ENCODE measurements at places on chromosomes 5 and 9.

DNA sequence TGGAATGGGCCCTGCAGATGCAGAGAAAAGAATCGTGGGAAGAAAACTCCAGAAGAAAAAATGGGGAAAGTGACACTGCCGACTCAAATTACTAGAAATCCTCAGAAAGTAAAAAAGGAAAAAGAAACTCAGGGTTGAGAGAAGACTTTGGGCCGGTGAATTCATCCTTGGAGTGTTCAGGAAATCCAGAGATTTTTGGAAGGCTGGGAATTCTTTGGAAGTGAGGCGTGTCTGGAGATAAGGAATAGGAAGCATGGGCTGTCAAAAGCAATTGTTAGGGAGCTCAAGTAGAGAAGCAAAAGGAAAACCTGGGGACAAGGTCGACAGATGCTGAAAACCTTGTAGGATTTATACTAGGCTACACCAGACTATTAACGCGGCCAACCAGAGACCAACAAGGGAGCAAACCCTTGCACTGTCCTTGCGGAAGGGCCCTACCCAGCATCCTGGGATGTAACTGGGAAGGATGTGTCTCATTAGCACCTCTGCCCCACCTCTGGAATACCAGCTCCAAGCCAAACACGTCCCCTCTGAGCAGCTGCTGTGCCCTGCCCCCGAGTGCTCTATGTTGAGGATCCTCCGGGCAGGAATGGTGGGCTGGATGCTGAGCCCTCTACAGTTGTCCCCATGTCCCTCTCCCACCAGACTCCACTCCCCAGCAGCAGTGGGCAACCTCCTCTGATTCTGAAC is 11.6 kb downstream of the DAB2IP start:
- DNase-seq = no peak

GRCh38 chr5:108278285-108279240 is 103.3 kb downstream of the FBXL17 start:
- DNase-seq = no peak

GRCh38 chr5:145847499-145848497 is 12.7 kb upstream of the PRELID2 start:
- DNase-seq = no peak

GRCh38 chr5:119860463-119860862 is 231.1 kb downstream of the FAM170A start:
- DNase-seq = no peak

DNA sequence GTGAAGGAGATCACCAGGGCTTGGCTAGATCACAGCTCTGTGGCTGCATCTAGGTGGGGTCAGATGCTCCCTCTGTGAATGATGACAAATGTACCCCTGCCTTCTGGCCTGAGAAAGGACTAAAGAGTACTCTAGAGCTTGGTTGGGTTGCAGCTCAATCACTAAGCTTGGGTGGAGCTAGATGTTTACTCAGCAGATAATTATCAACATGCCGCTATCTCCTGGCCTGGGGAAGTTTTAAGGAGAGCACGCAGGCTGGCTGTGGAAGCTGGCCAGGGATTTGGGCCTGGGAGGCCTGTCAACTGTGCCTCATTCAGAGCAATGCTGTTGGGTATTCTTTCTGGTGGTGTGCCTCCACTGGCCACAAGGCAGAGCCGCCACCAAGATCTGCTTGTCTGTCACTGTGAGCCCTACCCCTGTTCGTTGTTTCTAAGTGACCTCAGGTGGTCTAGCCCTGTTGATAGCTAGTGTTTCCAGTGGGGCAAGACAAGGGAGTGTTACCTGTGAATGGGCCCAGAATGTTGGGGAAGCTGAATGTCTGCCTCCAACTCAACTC is 181.7 kb downstream of the ADGRV1 start:
- no peak for DNase-seq

- DNase-seq = no peak
These were observed 485.2 kb upstream of the CDH9 start for GRCh38 chr5:27523629-27524028.

- DNase-seq = no peak
These were observed 20.8 kb downstream of the STKLD1 start for GRCh38 chr9:133396952-133397351.

DNA sequence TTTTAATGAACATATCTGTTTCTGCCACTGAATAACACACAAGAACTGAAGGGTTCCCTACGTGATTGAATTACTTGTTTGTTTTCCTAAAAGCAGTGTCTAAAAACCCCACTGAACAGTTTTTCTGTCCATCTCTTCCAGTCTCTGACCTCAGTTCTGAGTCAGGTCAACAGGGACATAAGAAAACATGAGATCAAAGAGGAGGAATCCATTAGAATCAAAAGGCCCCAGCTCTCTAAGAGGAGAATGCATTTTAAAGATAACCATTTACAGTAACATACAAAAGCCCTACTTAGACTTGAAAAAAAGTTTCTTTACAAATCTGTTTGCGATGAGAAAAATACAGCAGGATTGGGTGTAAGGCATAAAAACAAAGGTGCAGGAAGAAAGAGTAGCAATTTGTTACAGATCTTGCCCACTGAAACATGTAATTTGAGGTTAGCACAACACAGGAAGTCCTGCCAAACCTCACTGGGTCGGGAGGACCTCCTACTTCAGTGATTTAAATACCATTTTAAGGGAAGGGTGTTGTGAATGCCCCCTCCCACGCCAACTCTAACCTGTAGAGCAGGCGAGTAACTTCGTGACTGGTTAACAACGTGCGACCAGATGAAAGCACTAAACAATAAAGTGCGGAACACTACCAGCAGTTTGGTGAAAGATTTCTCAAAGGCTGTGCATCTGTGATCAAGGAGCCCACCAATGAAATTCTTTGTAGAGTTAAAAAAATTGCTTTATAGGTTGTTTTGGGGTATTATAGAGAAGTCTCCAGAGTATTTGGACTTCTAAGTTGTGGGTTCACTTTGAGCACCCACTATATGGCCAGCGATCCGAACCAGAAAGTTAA is 1.3 kb downstream of the QSOX2 start:
- DNase-seq = no peak

- no peak for DNase-seq
These were observed 17.1 kb upstream of the IL6ST start for GRCh38 chr5:56011835-56012234.

DNA sequence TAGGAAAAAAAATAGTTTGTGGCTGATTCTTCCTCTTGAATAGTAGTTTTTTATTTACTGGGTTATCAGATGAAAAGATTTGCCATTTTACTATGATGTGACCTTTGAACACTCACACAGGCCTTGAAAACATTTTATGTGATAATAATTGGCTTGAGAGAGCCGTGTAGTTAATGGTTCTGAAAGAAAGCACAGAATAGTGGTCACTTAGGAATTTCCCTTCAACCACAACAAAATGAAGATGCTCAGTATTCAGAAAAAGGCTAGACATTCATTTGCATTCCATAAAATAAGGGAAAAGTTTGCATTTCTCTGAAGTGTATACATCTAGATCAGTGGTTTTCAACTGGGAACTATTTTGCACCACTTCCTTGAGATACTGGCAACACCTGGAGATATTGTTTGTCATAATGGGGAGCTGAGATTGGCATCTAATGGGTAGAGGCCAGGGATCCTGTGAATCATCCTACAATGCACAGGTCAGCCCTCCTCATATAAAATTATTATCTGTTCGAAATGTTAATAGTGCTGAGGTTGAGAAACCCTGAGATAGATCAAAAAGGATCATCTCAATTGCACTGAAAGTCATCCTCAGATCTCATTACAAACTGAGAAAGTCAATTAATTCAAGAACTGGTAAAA is 446.4 kb upstream of the CCNG1 start:
- DNase-seq = no peak

All from hematopoietic multipotent progenitor cell (in vitro differentiated cells).